GM12891 (cell line): ENCODE measurements at places on chromosomes 7 and 10.

DNA sequence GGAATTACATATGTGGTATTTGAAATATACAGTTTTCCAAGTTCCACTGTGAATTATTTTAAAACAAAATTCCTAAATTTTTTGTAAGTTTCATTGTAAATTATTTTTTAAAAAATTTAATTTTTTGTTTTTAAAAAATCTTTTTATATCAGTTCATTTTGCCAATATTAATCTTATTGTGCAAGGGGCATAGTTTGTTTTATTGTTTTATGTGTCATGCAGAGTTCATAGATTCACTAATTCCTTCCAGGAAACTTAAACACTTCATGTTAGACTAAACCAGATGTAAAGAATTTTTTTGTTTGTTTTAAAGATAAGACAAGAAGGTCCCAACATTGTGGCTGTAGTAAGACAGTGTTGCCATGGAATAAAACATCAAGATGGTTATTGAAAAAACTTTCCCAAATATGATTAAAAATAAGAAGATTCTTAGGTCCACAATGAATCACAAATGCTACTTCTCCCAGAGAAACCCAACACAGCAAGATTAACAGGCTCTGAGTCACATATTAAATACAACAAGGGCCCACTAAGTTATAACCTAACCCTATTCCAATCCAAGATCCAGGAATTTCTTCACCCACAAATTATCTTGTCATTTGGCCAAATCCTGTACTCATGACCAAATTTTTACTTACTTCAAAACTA, 464.7 kb upstream of the IGFBP3 start:
- DNase-seq = no peak

- DNase-seq = no peak
Observed at GRCh38 chr7:47813620-47814260, 134.5 kb downstream of the PKD1L1 start.

DNA sequence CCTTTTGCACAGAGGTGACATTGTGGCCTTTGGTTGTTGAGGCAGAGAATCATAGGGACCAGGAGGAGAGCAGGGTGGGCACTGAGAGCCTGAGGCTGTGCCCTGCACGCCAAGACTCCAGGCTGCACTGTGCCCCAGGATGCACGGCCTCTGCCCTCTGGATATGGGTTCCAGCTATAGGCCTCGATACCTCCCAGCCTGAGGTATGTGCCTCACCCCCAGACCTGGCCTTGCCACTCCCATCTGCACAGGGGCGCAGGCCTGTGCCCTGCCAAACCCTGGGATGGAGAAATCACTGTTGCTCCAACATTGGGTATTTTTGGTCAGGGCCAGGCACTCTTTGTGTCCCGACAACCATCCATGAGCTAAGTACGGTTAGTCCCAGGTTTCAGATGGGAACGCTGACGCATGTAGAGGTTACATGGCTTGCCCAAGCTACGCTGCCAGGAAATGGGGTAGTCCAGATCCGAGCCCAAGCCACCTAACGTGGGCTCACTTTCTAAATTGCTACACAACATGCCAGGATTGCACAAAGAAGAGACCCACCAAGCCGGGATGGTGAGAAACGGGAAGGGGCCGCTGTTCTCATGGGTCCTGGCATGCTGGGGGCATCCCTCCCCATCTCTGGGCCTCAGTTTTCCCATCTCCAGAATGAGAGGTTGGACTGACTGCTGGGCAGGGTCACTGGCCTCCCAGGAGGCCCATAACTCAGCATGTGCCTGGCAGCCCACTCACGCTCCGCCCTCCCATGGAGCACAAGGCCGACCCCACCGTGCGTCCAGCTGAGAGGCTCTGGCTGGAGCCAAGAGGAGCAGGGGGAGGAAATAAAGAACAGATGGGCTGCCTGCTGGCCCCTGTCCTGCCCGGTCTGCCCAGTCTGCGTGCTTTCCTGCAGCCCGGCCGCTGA, 44.2 kb downstream of the ZCCHC24 start:
- no peak for DNase-seq

DNA sequence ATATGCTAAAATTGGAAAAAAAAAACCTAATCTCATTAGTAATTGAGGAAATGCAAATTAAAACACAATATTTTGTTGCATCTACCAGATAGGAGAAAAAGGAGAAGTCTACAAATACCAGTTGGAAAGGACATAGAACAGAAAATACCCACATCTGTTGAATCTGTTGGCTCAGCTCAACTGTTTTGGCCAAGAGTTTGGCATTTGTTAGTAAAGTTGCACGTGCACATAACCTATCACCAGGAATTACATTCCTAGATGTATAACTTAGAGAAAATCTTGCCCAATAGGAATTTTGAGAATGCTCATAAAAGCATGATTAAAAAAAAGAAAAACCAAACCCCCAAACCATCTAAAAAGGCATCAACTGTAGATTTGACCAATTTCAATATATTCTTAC, 282.1 kb upstream of the BMPER start:
- DNase-seq = no peak

- no peak for DNase-seq
Observed at GRCh38 chr7:13989126-13989948, at the start of gene ETV1. TSS of gene ETV1 (minus strand) at chr7:13989666. CDS start at chr7:13989052, 614 bp downstream.

DNA sequence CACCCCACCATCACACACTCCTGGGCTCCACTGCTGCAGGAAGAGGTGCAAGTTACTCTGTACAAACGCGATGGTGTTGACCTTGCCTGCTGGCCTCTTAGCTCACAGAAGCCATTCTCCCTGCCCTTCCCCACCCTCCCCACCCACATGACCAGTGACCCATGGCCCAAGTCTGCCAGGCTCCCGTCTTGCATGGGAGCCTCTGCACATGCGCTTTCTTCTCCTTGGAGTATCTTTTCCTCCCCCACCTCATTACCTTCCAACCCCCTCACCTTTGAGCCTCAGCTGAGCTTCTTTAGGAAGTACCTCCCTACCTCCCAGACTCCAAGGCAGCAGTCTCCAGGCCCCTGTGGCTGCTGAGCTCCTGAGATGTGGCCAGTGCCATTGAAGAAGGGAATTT, 337.7 kb upstream of the ZNF32 start:
- no peak for DNase-seq

DNA sequence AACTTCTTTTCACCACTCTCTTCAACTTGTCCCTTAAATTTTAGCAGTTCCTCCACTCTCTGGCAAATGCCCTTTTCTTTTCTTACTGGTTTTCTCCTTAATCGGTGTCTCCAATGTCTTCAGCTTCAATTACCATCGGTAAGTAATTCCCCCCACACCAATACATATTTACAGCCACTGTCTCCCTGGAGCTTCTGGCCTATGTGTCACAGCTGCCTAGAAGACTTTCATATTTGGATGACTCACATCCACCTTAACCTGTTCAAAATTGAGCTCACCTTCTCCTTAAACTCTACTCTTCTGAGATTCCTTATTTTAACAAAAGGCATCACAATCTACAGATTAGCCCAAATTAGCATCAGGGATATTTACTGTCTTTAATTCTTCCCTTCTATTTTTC, 380.4 kb downstream of the POM121L12 start:
- DNase-seq = no peak

DNA sequence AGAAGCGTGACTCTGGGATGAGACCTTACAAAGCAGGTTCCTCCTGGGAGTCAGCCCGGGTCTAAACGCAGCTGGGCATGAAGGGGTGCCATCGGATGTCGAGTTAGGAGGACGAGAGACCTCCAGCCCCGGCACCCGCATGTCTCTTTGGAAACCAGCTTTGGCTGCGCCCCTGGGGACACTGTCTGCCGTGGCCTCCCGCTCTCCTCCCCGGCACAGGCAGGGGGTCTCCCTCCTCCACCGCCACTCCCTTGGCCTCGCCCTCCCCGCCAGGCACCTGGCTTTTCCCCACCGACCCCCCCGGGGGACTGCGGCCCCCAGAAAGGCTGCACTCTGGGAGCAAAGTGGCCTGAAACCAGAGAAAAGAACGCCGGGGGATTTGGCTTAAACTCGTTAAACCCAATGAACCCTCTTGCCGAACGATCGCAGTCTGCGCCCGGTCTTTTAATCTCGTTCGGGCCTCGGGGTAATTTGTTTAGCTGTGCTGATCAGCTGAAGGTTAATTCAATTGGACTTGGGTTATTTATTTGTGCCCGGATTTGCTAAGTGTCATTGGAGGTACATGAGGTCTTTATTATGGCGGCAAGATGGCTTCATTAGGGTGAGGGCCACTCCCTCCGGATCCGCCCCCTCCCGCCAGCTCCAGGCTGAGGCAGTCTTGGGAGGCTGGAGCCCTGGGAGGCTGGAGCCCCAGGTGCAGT, 16.4 kb upstream of the PSMG3 start:
- DNase-seq = no peak

DNA sequence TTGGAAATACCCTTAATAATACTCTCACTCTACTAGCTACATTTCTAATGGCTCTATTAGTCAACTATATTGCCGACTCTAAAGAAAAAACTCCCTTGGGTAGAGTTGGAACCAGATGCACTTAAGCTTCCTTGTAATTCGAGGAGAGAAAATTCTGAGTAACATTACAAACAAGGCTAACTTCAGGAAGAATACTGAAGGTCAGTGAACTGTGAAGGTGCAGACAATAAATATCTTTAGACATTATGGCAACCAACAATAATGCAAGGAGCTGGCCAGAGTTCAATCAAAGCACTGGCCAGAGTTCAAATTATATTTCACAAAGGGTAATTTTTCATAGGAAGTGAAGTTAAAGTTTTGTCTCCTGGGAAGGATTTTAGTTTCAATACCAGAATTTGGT, 40.7 kb upstream of the MRLN start:
- no peak for DNase-seq

- no peak for DNase-seq
Observed at GRCh38 chr7:132768099-132768498, 191.8 kb upstream of the PLXNA4 start.

GRCh38 chr7:90900628-90901356, 304.7 kb downstream of the CDK14 start:
- no peak for DNase-seq

GRCh38 chr7:141785706-141786552, 4.1 kb upstream of the TAS2R5 start:
- peak; percentile 33 for DNase-seq

DNA sequence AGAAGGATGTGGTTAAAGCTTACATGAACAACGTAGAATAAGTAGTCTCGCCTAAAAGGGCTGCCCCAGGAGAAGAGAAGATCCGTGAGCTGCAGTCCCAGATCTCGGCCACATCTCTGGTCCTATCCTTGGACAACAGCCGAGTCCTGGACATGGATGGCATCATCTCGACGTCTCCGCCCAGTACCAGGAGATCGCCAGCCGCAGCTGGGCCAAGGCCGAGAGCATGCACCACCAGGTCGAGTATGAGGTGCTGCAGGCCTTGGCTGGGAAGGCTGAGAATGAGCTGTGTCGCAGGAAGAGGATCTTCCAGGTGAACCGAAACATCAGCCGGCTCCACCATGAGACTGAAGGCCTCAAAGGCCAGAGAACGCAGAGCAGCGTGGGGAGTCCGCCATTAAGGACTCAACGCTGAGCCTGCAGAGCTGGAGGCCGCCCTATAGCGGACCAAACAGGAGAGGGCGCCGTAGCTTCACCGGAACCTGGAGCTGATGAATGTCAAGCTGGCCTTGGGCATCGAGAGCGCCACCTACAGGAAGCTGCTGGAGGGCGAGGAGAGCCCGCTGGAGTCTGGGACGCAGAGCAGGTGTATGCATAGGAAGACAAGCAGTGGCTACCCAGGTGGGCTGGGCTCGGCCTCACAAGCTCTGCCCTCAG, 22.2 kb downstream of the LIPK start:
- no peak for DNase-seq

DNA sequence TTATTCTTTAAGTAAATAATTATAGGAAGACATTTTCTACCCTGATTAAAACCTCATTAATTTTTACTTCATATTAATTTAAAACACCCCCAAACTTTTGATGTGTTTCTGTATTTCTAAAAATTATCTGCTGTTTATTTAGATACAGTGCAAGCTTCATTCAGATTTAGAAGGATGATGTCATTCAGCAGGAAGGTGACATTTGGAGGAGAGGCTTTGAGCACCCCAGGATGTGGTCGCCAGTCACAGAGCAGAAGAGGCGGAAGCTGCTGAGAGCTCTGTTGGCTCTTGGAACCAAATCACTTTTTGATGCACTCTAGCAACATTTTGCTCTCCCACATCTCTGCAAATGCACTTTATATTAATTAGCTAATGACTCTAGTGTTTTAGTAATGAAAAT, 233.9 kb upstream of the CACNA2D1 start:
- no peak for DNase-seq

DNA sequence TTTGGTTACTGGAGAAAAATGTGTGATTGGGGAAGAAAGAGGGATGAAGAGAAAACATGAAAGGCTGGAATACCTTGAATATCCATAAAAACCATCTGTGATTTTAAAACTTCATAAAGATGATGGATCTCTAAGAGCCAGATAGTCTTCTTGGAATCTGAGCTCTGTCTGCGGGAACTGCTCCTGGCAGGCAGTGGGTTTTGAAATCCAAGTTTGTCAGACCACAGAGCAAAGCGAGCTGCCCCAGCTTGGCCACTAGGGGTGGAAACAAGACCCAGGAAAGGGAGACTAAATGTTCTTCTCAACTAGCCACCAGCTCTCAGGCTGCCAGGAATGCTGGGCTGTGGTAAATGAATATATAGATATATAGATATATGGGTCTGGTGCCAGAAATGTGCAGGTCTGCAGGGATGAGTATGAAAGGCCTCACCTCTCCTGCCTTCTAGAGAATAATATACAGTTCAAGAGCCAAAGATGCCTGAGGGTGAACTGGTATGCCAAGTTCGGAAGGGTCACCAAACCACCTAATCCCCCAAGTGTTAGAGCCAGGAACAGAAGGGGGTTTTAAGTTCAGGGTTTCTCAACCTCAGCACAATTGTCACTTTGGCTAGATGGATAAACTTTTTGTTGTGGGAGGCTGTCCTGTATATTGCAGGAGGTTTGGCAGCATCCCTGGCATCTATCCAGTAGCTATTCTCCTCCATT, 208.8 kb downstream of the KCNMA1 start:
- DNase-seq = no peak

- DNase-seq = no peak
Observed at GRCh38 chr7:68020102-68020501, 1023.5 kb downstream of the TYW1 start.

DNA sequence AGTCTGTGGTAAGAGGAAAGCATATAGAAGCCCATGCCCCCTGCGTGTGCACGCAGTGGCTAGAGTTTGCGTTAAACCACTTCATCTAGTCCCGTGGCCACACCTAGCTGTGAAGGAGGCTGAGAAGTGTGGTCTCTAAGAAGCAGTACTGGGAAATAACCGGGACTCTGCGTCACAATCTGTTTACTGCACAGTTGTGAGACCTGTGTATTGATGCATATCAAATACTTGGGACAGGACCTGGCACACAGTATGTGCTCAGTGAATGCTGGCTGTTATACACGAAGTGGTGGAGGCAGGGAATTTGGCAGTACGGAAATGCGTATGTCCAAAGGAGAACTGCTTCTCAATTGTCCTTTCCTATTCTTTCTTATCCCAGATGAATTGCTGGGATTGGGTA, 149.5 kb downstream of the ARHGAP21 start:
- DNase-seq = no peak

GRCh38 chr7:66800591-66800990, 60.1 kb downstream of the RABGEF1 start:
- DNase-seq = no peak

- no peak for DNase-seq
Observed at GRCh38 chr10:108980869-108981268, 942.4 kb downstream of the XPNPEP1 start.
